Ovary (tissue), 10 donors: ENCODE measurements at places on chromosomes 4 and X.

GRCh38 chr4:84782517-84782916 lies 184.0 kb downstream of the WDFY3 start:
- DNase-seq, result no peak

DNA sequence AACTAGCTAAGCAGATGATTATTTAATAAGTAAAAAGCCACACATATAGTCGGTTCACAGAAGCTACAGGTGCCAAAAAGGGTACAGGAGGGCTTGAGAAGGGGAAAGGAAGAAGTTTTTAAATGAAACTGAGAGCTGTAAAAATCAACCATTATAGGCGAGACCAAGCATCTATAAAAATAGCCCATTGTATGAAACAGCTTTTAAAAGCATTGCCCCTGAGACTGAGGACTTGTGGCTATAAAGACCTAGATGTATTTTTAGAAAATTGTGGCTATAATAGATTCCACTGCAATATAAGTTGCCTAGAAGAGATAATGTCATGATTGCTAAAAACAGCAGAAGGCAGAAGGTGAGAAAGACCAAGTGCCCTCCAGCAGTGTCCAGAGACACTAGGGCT lies 15.0 kb upstream of the TTC29 start:
- DNase-seq, result no peak

GRCh38 chr4:101286663-101287062 lies 60.7 kb downstream of the PPP3CA start:
- DNase-seq, result no peak

DNA sequence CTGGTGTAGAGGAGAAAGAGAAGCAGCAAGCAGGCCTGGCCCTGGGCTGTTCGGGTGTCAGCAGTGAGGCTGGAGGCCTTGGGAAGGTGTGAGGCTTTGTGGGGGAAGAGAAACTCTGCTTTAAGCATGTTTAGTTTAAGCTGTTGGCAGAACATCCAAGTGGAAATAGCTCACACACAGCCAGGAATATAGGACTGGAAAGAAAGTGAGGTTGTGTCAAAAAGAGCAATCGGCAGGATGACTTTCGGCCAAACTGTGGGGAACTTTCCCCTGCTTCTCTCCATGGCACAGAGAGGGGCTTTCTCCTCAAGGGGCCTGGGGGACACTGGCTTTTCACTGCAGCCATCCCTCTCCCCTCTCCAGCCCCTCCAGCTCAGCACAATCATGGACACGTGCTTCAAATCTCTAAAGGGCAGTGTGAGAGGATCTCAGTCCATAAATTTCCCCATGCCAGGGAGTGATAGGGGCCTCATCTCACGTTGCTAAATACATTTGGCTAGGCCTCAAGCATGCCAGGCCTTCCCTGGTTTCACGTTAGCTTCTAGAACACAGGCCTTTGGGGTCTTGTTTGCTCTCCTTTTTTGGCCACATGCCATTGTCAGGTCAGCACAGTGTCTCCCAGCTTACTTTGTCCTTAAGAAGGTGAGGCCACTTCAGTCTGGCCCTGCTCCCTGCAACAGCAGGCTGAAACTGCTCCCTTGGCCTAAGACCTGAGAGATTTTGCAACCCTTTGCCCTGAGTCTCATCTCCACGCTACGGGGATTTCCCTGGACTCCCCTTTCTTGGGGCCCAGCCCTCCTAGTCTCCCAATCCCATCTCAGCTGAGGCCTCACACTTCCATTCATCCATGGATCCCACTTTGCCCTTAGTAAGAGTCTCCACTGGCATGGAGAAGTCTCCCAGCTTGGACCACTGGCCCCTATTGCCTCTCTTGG lies 8.3 kb upstream of the CITED1 start:
- no peak for DNase-seq

GRCh38 chr4:108008721-108009120 lies 19.0 kb downstream of the HADH start:
- DNase-seq, result no peak

DNA sequence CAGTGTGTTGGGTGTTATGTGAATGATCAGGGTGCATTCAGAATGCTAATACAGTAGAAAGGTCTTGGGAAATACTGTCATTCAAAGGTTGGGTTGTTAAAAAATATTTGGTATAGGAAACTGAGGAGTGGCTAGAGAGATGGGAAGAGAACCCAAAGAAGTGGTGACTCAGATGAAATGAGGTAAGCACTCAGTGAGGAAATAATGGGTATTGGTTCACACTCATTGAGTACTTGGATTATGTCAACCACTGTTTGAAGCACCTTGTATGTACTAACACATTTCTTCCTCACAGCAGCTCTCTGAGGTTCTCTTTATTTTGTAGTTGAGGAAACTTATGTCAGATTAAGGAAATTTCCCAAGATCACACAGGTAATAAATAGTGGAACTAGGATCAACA lies 40.8 kb upstream of the NUDT6 start:
- no peak for DNase-seq

- DNase-seq, result no peak
These were observed 51.7 kb downstream of the ZFX start for GRCh38 chrX:24201216-24201615.

- DNase-seq, result no peak
These were observed 90.8 kb downstream of the SHISA3 start for GRCh38 chr4:42488114-42488513.

GRCh38 chrX:38807873-38808272 lies 6.6 kb downstream of the MID1IP1 start:
- no peak for DNase-seq

DNA sequence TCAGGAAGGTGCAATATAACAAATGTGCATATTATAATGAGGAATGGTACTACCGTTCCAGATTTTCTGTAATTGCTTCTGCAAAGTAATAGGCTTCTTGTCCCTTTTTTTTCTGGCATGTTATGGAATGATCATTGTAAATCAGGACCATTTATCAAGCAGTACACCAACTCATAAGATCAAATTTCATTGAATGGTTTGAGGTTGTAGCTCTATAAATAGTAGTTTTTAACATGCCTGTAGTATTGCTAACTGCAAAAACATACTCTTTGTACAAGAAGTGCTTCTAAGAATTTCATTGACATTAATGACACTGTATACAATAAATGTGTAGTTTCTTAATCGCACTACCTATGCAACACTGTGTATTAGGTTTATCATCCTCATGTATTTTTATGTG lies 12.6 kb downstream of the IBSP start:
- DNase-seq, result no peak

GRCh38 chrX:95076449-95076848 lies 1402.4 kb downstream of the FAM133A start:
- no peak for DNase-seq

GRCh38 chr4:152940461-152940860 lies 4.3 kb downstream of the FHDC1 start:
- DNase-seq, result no peak

- no peak for DNase-seq
These were observed 51.4 kb downstream of the CD99L2 start for GRCh38 chrX:150847088-150847487.
